Stimulated activated CD4-positive, alpha-beta T cell treated with anti-CD3 and anti-CD28 coated beads, Interleukin-1b, Interleukin-23, amount 100 ng/mL, for 1 hour (primary cell): ENCODE measurements at places on chromosomes 7 and 10.

- no peak for DNase-seq
Measured at GRCh38 chr7:10940704-10941355, 32.8 kb upstream of the PHF14 start.

DNA sequence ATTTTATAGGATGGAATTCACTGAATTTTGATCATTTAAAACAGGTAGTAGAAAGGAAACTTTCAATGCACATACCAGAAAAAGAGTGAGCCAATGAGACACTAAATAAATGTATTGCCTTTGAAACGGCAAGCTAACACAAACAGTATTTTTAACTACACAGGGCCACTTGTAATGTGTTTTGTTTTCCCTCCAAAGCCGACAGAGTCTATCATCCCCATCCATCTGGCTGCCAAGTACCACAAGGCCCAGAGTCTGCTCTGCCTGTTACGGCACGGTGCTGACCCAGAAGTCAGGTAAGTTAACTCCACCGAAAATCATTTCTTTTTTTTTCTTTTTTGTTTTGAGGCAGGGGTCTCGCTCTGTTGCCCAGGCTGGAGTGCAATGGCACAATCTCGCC lies 1.5 kb downstream of the ANKRD61 start:
- DNase-seq, result no peak

GRCh38 chr10:123117644-123118417 lies 17.9 kb upstream of the HMX3 start:
- no peak for DNase-seq

DNA sequence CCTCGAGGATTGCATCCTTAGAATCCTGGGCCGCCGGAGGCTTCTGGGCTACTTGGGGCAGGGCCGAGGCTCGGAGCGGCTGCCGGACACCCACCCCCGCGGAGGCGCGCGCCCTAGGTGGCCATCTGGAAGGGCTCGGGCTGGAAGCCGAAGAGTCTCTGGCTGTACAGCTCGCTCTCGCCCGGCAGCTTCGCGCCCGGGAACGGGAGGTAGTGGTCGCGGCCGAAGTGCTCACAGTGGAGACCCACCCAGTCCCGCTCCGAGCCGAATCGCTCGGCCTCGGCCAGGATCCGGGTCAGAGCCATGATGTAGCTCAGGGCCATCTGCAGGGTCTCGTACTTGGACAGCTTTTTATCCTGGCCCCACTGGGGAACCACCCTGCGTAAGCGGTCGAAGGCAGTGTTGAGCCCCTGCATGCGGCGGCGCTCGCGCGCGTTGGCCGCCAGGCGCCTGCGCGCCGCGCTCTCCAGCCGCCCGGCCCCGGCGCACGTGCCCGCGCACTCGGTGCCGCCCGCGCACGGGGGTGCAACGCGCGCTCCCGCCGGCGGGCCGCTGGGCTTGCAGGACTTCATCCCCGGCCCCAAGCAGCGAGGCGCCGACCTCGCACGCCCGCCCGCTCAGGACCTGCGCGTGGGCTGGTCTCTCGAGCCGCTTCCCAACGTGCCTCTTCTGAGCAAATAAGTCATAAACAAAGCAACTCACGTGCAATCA lies 652 bp downstream of the ATOH7 start:
- no peak for DNase-seq

GRCh38 chr7:134458806-134459698 lies at the start of gene AKR1B1:
TSS of gene AKR1B1 (minus strand) at chr7:134459100. CDS start at chr7:134459062, 38 bp downstream.
- peak; percentile 67 for DNase-seq

DNA sequence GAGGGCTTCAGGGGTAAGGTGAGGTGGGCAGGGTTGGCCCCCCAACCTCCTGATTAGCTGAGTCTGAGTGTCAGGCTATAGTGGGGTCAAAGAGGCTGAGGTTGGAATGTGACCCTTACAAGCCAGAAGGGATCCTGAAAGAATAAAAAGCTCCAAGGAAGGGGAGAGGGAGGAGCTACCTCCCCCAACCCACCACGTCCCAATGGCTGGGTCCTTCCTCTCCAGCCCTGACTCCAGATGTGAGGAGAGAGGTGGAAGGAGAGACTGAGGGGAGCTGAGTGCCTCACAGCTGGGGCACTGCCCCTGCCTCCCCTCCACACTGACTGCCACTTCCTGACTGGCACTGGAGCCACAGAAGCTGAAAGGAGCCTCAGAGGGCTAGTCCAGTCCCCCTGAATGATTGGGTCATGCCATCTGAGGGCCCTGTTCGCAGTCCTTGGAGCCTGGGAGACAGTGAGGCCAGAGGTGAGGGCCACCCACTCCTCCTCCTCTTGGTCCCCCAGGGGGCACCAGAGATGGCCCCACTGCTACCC lies 20.6 kb downstream of the IMPDH1 start:
- no peak for DNase-seq

DNA sequence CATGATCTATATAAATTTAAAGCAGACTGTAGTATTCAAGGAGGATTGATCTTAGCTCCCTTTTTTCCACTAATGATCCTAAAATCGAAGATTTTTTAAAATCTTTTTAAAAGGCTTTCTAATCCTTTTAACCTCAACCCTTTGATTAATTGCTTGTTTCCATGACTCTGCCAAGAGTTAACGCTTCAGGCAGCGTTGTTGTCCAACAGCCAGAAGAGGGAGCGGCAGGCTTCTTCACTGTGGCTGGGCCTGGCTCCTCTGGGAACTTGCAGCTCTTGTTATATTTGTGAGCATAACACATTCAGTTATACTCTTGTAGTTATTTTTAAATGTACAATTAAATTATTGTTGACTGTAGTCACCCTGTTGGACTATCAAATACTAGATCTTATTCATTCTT lies 26.3 kb downstream of the CRCP start:
- DNase-seq, result no peak

DNA sequence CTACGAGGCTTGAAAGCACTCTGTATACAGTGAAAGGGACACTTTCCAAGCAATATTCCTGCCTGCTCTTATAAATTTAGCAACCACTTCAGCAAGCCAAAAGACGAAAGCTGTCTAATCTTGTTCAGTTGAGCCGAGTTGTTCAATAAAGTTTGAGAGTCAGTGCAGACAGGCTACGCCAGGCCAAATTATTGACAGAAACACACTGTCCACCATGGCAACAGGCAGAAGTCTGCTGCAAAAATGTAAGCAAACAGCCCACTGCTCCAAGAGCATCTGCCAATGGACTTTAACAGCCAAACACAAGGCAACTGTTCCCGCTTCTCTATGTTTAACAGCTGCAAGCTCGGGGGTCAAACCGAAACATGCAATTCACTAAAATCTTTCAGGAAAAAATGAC lies 85.7 kb downstream of the GLI3 start:
- DNase-seq, result no peak

- no peak for DNase-seq
Measured at GRCh38 chr10:77513781-77514331, 123.8 kb downstream of the KCNMA1 start.

- DNase-seq, result no peak
Measured at GRCh38 chr7:1538544-1539180, 8.2 kb downstream of the MAFK start.

GRCh38 chr7:155206318-155207020 lies 91.2 kb upstream of the INSIG1 start:
- DNase-seq, result peak; percentile 56

DNA sequence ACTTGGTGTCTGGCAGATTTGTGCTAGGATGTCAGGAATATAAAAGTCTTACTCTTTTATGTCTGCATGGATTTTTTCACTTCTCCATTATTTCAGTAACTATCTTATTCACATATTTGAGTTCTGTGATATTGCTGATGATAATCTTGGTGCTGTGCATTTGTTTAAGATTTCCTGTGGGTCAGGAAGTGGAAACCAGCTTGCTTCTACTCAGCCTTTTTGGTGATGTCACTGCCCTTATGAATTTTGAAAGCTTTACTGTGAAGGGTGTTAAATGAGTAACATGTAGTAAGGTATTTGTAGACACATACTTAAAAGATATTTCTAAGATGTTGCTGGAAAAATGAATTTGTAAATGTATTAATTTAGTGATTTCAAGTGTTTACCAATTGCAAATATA lies 69.5 kb upstream of the VOPP1 start:
- DNase-seq, result no peak

- DNase-seq, result peak; percentile 23
Measured at GRCh38 chr7:139680676-139681462, 96.9 kb downstream of the HIPK2 start.

GRCh38 chr7:19919261-19920095 lies 146.1 kb upstream of the TMEM196 start:
- no peak for DNase-seq

GRCh38 chr10:32061440-32061839 lies 5.2 kb upstream of the KIF5B start:
- DNase-seq, result no peak

- no peak for DNase-seq
Measured at GRCh38 chr10:14705548-14706230, 69.0 kb downstream of the FAM107B start.

DNA sequence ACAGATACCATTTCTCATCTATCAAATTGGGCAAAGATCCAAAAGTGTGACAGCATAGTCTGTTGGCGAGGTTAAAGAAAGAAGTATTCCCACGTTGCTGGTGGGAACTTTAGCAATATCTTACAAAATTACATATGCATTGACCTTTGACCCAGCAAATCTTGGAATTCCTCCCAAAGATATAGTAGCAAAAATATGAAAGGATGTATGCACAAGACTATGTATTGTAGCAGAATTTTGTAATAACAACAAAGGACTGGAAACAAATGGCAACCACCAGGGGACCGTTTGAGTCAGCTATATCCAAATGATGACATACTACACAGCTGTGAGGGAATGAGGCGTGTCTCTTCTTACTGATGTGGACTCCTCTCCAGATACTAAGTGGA lies 50.2 kb downstream of the KCNH2 start:
- DNase-seq, result no peak

- DNase-seq, result no peak
Measured at GRCh38 chr7:159209429-159209828, 64.8 kb upstream of the VIPR2 start.

DNA sequence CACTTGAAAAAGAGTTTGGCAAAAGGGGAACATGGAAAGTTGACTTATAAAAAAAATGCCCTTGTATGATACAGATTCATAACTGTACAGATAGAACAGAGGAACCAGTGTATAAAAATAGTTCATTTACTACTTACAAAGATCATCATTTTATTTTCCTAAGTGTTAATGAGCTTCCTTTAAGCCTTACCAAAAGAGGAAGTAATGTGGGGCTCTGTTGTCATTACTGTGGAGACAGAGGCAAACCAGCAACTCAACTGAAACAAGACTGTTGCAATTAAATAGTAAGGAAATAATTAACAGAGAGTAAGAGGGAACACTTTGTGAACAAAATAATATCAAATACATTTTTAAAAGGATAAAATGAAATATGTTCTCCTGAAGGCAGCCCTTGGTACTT lies 526.2 kb upstream of the ADARB2 start:
- DNase-seq, result no peak

- DNase-seq, result no peak
Measured at GRCh38 chr7:138243430-138243829, 167.2 kb downstream of the AKR1D1 start.

DNA sequence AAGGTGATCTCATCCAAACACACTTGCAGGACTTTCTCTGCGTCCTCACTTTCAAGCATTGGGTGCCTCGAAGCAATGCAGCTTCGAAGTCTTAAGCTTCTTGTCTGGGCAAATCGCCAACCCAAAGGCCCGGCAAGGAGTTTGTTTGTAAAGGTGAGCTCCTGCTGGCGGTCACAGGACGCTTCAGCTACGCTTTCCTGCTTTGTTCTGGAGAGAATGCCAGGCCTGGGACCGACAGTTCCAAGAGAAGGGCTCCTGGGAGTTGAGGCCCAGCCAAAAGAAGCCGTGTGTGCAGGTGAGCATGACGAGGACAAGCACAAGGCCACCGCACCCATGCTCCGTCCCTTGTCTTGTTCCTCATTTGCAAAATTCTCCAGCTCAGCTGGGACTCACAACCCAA lies 106.6 kb upstream of the DOCK1 start:
- DNase-seq, result no peak

GRCh38 chr10:1368842-1369171 lies 312.6 kb downstream of the WDR37 start:
- no peak for DNase-seq

- no peak for DNase-seq
Measured at GRCh38 chr10:106830006-106830405, 334.5 kb downstream of the SORCS1 start.

DNA sequence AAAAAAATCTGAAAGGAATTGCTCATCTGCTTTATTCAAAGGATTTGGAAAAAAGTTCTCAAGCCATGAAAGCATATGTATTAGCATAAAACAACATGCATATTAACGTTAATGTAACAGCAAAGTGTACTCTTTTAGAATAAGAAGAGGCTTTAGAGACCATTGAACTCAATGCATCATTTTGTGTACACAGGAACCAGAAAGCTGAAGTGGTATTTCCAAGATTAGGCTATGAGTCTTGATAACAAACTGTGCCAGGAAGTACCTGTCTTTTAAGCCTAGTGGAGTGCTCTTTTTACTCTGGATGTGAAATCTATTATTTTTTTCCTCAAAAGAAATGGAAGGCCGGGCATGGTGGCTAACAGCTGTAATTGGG lies 164.2 kb downstream of the THSD7A start:
- no peak for DNase-seq

DNA sequence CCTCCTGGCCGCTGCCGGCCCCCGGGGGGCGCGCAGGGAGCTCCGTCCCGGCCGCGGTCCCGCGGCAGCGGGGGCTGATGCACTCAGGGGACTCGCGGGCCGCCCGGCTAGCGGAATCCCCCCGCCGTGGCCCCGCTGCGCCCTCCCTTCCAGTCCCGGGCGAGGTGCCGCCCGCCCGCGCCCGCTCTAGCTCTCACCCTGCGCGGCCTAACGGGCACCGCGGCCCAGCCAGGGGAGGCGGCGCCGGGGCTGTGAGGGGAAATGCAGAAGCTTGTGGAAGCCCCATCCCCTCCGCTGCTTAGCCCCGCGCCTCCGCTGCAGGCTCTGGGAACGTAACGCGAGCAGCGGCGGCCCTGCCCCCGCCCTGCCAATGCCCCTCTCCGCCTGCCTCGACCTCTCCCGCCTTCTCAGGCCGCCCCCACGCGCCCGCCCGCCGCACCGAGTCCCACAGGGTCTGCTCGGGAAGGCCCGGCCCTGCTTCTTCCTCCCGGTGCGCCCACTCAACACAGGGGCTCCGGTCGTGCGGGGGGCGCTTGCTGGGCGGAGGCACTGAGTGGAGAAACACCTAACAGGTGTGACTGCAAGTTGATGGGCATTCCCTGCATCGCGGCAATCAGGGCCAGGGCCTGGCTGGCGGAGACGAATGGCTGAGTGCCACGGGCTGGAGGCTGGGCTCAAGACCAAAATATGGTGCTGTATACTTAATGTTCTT lies 384 bp upstream of the TMEM229A start:
- DNase-seq, result no peak

GRCh38 chr7:41886901-41887311 lies 184.0 kb upstream of the INHBA start:
- no peak for DNase-seq

GRCh38 chr7:36530456-36530855 lies 140.8 kb downstream of the ANLN start:
- DNase-seq, result no peak

DNA sequence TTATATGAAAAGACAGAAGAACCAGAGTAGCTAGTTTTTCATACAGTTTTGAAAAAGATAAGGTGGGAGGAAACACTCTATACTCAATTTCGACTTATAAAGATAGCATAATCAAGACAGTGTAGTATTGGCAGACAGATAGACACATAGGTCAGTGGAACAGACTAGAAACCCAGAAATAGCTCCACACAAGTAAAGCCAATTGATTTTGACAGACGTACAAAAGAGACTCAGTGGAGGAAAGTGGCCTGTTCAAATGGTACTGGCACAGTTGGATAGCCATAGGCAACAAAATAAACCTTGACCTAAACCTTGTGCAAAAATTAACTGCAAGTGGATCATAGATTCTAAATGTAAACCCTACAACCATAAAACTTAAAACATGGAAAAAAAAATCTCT lies 46.8 kb downstream of the MAPK8 start:
- DNase-seq, result no peak

- no peak for DNase-seq
Measured at GRCh38 chr10:24349379-24350001, 140.6 kb downstream of the KIAA1217 start.
